ENCODE measurements at places on chromosomes 12 and 14.

- no peak for DNase-seq
Measured at GRCh38 chr14:100115236-100115635, 44.2 kb downstream of the DEGS2 start.

DNA sequence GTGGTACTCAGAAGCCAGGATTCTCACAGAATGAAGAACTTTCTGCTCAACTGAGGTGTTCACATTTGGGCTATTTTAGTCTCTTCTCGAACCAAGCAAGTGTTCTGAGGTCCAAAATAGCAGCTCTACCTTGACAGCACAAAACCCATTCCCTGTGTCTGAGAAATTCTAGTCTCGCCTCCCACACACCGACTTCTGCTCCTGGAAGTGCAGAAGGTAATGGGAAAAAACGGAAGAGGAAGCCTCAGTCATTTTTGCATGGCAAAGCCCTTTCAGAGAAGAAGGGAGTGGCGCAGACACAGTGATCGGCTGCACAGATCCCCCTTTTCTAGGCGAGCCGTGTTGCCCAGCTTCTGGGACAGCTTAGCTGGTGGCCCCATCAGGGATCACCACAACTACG lies 31.2 kb upstream of the VPS33A start:
- DNase-seq: no peak

DNA sequence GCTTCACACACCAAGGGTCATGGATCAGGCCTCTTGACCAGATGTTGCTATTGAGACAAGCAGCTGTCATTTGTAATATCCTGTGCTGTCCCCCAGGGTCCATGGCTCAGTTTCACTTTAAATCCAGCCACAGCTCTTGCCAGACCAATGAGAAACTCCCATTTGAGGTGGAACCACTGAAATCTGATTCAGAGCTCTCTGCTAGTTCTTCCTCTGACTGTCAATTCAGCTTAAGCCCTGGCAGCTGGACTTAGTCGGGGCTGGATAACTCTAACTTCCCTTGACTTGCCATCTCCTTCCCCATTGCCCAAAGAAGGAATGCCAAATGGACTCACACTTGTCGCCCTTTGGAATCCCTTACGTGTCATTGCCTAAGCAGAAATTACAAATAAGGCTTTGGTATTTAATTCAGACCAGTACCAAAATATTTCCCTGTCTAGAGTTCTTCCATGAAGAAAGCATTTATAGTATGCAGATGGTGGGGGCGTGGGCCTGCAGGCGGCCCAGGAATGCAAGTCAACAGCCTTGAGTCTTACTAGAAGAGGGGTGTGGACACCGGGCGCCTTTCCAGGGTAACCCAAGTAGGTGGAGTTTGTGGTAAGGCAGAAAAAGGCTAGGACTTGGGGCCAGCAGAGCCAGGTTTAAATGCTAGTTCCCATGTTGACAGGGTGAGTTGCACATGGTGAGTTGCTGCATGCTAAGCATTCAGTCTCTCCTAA lies 96.9 kb upstream of the TMPO start:
- DNase-seq: no peak

DNA sequence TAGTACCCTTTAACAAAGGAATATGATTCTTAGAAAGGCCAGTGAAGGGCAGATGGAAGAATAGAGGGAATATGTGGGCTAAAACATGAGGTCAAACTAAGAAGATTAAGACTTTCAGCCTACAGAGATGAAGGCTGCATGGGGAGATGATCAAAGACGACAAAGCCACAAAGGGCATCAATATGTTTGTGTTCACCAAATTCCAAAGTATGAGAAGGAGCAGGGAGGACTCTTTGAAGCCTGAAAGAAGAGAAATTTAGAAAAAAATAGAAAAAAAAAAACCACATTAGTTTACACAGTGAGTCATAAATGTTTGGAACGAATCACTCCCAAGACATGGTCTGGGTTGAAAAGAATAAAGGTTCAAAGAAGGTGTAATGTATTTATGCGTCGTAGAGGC lies 131.8 kb downstream of the NEDD1 start:
- DNase-seq: no peak

- no peak for DNase-seq
Measured at GRCh38 chr12:115740586-115741155, 536.8 kb downstream of the MED13L start.

GRCh38 chr14:33570694-33571310 lies 380.1 kb downstream of the EGLN3 start:
- DNase-seq: no peak

DNA sequence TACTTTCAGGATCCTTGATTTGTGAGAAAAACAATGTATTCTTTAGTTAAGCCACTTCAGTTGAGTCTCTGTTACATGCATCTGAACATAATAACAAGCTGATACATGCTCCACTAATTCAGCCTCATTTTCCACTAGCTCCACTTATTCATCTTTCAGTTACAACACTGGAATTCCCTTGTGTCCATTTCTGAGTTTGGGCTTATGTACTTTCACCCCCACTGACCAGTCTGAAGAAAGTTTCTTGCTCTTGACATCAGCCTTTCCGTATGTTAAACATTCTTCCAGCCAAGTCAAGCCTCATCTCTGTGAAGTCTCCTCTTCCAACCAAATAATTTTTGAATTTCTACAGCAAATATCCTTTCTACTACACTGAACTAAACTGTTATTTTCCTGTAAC lies 592.5 kb upstream of the NOVA1 start:
- DNase-seq: no peak

All from activated CD4-positive, alpha-beta T cell treated with anti-CD3 and anti-CD28 coated beads, Interleukin-2, Interleukin-6, amounts not matched to agents 100 ng/mL and 50 ng/mL, durations not matched to agents 16 hours and 8 hours (primary cell).